Stimulated activated CD8-positive, alpha-beta memory T cell treated with anti-CD3 and anti-CD28 coated beads, Interleukin-4, amount 100 ng/mL, for 4 hours (primary cell): ENCODE measurements at places on chromosomes 7 and 10.

GRCh38 chr10:70034232-70034631 is 18.4 kb upstream of the MACROH2A2 start:
- no peak for DNase-seq

- no peak for DNase-seq
Measured at GRCh38 chr10:103843045-103843444, 12.3 kb downstream of the SH3PXD2A start.

GRCh38 chr10:76463111-76463510 is 1031.7 kb downstream of the LRMDA start:
- DNase-seq, result no peak

DNA sequence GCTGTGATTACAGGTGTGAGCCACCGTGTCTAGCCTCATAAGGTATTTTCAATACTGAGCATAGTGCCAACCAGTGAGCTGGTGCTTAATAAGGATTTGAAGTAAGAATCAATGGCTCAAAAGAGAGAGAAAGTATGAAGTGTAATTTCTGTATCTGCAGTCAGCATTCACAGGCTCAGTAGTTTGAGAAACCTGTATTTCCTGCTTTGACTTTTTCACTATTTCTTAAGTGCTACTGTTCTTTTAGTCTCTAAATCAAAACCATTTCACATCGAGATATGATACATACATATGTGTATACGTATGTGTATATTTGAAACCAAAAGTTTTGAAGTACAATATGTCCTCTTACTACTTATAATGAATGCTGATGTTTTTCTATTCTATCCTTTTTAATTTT is 189.9 kb downstream of the PPP1R9A start:
- DNase-seq, result no peak

DNA sequence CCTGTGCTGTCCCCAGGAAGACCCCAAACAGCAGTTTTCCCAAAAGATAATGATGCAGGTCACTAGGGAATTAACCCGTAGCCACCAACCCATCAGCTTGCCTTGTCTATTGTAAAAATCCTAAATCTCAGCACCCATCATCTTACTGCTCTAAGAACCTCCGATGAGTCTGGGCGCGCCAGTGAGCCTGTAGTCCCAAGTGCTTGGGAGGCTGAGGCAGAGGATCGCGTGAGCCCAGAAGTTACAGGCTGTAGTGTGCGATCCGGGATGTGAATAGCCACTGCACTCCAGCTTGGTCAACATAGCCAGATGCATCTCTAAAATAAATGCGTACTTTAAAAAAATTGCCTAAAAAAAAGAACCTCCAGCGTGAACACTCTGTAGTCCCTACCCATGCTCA is 951 bp downstream of the AS3MT start:
- DNase-seq, result no peak

DNA sequence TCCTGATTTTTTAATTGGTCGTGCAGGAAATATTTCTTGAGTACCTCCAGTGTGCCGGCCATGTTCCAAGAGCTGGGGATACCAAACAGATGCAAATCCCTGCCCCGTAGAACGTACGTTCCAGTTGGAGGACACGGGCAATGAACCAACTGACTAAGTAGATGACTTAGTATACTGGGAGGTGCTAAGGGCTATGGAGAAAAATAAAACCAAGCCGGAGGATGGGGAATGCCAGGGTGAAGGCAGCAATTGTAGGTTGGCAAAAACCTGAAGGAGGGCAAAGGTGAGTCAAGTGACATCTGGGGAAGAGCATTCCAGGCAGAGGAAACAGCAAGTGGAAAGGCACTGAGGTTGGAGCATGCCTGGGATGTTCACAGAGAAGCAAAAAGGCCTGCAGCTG is 6.8 kb upstream of the VSIR start:
- DNase-seq, result no peak

GRCh38 chr10:123153486-123154091 is 613 bp upstream of the BUB3 start:
- no peak for DNase-seq

GRCh38 chr10:124677293-124677699 is 66.9 kb downstream of the FAM53B start:
- DNase-seq, result no peak

DNA sequence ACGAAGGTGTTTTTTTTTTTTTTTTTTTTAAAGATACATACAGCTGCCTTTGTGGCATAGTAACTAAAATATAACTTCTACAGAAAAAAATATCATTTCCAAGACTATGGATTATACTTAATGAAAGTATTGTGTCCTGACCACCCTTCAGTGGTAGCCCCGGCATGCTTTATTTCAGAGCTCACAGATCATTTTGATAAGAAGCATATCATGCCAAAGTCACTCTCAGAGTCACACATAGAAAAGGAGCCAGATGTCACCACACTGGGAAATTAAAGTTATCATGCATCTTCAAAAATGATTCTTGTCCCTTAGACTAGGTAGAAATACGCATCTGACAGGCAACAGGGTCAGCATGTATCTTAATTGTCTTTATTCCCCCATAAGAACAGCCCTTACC is 3.0 kb downstream of the ADARB2 start:
- no peak for DNase-seq

DNA sequence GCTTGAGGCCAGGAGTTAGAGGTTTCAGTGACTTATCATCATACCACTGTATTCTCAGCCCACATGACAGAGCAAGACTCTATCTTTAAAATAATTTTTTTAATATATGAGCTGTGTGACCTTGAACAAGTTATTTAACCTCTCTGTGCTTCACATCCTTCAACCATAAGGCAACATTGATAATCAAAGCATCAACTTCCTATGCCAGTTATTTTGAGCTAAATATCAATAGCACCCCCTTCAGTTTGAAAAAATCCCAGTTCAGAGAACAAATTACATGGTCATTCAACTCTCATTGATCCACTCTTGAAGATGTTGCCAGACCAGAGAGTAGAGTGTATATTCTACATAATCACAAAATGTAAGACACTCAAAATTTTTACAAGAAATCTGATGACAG is 53.0 kb downstream of the ASNS start:
- no peak for DNase-seq
